ENCODE measurements at places on chromosomes 6 and 20.

- no peak for DNase-seq
These were observed 159.1 kb downstream of the TBX18 start for GRCh38 chr6:84605298-84605697.

DNA sequence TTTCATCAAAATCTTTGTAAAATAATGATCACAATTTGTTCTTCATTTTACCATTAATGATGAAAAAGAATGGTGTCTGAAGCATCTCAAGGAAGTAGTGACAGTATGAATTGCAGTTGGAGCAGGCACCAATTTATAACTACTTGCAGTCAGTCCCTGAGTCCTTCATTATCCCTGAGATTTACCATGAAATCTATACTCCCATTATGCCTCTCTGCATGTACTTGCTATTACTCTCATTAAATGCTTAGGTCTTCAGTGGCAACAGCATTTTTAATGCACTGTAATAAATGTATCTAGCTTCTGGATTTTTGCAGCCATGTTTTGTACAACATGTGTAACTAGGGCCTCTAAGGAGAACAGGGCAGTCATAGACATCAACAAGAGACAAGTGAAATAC, 708.8 kb downstream of the EYS start:
- no peak for DNase-seq

GRCh38 chr20:4325548-4326187, 310.3 kb upstream of the RNF24 start:
- DNase-seq = no peak

DNA sequence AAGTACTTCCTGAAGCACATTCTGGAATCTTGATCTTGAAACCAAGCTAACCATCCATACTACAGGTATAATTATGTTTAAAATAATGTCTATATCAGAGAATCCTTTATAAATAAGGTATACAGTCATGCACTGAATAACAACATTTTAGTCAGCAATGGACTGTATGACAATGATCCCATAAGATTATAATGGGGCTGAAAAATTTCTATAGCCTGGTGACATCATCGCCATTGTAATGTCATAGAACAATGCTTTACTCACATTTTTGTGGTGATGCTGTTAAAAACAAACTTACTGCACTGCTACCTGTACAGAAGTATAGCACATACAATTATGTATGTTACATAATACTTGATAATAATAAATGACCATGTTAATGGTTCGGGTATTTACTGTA, 31.8 kb downstream of the RNF146 start:
- DNase-seq = no peak

- DNase-seq = no peak
These were observed 76.0 kb upstream of the SHLD1 start for GRCh38 chr20:5674176-5674660.

DNA sequence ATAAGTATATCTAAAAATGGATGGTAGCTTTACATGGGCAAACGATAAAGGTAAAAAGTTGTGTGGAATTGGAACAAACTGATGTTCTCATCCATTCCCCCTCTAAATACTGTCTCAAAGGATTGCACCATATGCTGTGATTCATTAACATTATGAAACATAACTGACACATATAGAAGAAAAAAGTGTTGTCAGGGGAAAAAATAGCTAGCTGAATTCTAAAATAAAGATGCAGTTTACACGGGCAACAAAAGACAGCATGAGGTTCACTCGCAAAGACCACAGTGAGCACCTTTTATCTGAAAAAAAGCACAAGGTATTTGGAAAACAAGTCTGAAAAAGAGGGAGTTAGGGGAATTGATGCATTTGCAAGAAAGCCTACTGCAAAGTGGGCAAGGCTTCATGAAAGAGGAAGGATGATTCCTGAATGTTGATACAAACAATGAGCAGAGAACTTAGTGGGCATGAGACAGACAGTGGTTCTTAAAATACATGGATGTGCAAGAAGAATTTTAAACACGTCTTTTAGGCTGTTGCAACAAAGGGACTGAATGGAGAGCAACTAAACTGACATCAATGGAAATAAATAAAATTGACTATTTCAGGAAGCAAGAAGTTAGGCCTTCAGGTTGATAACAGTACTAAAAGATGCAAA, 280.9 kb downstream of the KIF16B start:
- no peak for DNase-seq

DNA sequence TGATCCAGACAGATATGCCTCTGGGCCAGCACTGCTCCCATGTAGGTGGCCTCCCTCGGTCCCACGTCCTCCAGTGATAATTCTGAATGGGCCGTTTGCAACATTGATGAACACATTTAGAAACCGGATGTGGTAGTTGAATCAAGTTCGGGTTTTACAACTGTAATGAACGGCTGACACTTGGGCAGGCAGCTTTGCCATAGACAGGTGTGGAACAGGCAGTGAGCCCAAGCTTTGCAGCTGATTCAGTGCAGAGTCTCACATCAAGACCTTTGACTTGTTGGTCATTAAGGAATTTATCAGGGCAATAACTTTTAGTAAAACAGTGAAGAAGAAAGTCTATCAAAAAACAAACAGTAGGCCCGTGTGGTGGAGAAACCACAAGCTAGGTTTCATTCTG, 466.6 kb upstream of the AGPAT4 start:
- DNase-seq = no peak

- no peak for DNase-seq
These were observed 16.1 kb downstream of the E2F3 start for GRCh38 chr6:20417819-20418218.

- no peak for DNase-seq
These were observed 16.7 kb upstream of the CLIC5 start for GRCh38 chr6:46032110-46032998.

DNA sequence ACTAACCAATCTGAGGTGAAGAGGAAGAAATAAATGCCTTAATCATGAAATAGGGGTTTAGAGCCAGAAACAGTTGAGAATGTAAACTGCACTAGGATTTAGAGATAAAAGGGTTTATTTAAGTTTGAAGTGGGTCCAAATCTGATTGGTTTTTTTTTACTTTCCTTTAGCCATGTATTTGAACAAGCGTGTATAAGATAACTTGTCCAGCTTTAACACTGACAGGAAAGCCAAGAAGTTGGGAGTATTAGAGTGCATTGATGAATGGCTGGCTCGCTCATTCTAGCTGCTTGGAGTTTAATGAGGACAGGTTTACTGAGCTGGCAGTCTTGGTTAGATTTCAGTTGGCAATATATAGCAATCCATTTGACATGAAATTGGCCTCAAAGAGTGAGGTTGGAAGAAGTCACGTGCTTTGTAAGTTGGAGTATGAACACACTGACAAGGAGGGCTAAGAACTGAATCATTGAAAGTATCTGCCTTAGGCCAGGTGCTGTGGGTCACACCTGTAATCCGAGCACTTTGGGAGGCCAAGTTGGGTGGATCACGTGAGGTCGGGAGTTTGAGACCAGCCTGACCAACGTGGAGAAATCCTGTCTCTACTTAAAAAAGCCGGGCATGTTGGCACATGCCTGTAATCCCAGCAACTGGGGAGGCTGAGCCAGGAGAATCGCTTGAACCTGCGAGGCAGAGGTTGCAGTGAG, 13.7 kb downstream of the SRSF3 start:
- DNase-seq = no peak

- DNase-seq = no peak
These were observed 889.1 kb upstream of the MAP3K7 start for GRCh38 chr6:91476000-91476399.

GRCh38 chr6:11598687-11599086, 61.1 kb downstream of the TMEM170B start:
- no peak for DNase-seq

DNA sequence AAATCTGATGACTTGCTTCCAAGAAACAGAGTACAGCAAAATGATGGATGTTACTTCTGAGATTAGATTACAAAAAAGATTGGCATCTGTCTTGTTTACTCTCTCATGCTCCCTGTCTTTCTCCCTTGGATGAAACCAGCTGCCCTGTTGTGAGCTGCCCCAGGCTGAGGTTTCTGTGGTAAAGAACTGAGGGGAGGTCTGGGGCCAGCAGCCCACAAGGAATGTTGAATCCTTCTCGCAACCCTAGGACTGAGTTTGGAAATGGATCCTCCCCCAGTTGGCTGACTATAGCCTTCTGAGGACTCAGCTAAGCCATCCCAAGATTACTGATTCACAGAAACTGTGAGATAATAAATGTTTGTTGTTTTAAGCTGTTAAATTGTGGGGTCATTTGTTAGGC, 5.6 kb upstream of the HECA start:
- no peak for DNase-seq

DNA sequence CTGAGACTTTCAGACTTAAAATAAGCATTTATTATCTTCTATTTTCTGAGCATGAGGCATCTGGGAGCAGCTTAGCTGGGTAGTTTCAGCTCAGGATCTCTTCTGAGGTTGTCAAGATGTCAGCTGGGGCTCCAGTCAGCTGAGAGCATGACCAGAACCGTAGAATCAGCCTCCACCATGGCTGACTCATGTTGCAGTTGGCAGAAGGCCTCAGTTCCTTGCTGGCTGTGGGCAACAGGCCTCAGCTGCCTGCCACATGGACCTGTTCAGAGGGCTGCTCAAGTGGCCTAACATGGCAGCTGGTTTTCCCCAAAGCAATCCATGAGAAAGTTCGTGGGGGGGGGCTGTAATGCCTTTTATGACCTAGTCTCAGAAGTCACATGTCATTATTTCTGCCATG, 142.3 kb downstream of the LY86 start:
- no peak for DNase-seq

- no peak for DNase-seq
These were observed 101.1 kb upstream of the PLCB4 start for GRCh38 chr20:8967641-8968245.

- no peak for DNase-seq
These were observed 2.0 kb upstream of the VARS1 start for GRCh38 chr6:31797588-31797987.

DNA sequence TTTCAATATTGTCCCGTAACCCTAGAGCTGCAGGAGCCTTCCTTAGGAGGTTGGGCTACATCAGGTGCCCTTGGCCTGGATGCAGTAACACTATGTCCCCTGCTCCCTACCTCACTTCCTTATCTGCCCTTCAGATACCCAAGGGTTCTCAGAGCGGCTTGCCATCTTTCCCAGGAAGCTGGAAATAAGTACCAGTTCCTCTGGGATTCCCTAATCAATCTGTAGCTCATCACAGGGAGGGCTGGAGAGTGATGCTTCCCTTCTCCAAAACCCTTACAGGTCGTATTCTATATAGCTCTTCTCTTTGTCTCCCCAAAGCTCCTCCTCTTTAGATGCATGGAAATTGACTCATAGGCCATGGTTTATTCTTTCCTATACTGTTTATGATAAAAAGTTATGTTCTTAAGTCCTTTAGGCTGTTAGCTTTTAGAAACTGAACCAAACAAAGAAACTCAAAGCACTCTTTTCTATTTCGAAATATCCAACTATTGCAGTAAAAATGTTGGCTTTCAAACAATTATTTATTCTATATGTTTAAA, 4.2 kb downstream of the MYCT1 start:
- DNase-seq = no peak

DNA sequence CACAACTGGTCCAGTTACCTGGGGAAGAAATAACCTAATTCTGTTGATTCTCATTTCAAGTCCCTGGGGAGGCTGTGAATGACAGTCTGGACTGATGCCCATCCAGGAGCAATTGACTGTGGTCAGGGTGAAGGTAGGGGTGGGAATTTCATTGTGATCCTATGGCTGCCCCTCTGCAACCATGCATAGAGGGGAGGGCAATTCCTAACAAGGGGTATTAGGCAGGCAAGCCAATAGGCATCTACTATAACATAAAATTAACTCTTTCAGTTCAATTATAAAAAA, 44.0 kb upstream of the TRAM2 start:
- DNase-seq = no peak

GRCh38 chr20:58135441-58136148, 92.9 kb downstream of the ANKRD60 start:
- DNase-seq = no peak

DNA sequence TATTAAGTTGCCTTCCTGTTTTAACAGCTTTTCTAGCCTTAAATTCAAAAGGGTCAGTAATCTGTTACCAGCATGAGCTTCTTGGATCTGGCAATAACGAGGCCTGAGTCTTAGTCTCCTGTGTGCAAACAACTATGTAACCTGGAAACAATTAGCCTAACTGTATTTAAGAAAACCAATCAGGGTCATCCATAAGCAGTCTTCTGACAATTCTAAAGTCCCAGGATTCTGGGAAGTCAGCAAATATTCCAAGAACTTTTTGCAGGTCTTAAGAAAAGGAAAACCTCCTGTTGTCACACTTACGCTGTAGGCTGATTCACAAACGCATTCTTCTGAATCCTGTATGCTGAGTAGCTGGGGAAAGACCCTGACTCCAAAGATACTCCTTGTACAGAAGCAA, 90.4 kb downstream of the COL12A1 start:
- DNase-seq = no peak

GRCh38 chr6:117228202-117228601, 37.2 kb upstream of the VGLL2 start:
- no peak for DNase-seq

DNA sequence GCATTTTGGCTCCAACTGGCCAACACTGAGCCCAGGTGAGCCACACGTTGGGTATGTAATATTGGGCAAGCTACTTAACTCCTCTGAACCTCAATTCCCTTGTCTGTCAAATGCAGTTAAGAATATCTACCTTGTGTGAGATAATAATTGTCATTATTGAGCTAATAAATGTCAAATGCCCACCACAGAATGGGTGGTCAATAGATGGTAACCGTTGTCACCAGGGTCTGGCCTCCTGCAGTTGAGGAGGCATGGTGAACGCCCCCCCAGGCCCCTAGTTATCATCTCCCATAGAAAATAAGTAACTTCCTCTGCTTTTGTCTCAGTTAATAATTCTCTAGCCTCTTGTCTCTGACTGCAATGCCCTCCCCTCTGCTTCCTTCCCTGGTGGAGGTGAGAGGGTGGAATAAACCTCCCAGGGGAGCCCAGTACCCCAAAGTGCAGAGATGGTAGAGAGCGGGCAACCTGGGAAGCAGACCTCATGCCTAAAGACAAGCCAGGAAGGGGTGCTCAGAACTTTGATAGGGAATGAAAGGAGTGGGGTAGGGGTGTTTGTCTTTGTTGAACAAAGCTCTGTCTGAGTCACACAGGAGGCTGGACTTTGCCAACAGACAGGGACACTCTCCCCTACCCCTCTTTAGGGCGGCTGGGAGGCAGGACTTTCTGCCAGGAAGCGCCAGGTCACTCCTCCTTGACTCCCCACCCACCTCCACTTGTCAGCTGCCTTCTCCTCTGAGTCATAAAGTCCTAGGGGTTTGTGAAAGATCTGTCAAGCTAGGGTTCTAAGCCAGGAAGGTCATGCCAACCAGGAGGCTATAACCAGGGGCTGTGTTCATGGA, 1.3 kb upstream of the UNC5CL start:
- DNase-seq = no peak

DNA sequence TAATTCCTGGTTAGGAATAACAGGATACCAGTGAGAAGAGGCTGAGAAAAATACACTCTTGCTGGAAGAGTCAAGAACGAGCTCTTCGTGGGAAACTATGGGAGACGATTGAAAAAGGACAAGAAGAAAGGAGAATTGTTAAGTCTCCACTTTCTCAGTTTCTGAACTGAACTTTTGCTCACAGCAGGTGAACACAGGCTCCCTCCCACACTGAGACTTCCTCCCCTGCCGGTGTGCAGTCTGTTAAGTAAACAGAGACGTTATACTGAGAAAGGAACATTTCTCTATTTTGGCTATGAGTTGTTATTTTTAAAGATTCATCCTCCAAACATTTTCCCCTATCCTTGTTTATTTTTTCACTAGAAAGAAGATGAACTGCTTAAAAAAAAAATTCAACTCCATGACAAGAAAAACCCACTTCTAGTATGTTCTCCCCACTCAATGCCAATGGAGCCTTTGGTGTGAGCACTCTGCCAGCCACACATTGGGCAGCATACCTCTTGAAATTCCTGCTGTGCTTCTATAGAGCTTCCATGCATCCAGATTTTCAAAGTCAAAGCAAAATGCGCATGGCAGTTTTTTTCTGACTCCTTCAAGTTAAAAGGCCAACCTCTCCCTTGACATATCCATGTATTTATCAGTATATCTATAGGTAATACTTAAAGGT, 250.5 kb downstream of the ESR1 start:
- no peak for DNase-seq

Measured in caudate nucleus (tissue), 63 donors.